ENCODE measurements at places on chromosomes 7 and 10.

DNA sequence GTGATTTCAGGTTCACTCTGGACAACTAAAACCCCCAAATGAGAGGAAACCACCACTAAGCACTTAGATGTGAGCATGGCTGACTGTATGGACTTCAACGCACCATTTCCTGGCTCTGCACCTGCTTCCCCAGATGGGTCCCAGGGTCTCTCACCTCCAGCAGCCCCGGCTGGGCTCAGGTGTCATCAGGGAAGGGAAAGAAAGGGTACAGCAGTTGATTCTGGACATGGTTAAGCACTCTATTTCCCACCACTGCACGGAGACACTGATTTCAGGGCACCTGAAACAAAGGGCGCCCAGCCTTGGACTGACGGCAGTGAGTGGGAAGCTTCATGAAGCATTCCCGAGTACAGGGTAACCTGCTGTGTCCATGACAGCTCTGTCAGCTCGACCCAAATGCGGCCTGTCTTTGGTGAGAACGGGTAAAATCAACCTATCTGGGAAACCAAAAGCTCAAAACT is 19.0 kb downstream of the FAM53B start:
- DNase-seq = no peak

DNA sequence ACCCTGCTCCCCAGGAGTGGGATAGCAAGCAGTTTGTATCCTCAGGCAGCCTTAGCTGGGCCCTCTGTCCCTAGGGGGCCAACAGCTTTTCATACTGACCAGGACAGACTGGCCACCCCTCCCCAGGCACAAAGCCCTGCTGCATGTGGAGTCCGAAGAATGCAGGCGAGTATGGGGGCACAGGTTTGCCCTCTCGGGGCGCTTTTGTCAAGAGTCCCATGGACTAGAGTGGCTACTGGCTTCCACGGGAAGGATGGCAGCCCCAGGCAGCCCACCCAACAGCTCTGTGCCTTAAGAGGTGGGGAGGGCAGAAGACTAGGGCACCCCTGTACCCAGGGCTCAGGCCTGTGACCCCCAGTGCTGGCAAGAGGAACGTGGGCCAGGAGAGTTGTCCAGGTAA is 10.7 kb downstream of the CXCL12 start:
- no peak for DNase-seq

DNA sequence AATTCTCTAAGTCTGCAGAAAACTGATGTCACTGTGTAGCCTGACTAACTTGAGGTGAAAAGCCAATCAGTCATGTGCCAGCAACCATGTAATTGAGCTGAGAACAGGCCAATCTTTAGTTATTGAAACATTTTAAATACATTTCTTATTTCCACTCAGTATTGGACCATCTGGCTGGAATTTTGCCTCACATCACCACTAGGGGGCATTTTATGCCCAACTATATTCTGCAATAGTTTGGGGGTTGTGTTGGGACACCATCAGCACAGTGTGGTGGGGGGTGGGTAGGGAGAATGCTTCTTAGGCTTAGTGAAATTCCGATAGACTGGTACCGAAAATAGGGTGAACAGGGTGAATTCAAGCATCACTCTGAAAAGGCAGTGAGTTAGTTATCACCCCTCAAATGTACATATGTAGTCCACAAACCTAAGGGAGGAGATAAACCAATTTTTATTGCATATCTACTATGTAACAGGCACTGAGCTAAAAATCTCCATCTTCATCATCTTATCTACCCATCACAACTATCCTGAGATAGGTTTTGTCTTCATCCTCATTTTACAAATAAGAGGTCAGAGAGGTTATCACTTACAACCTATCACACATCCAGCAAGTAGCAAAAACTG is 17.8 kb downstream of the NPSR1 start:
- DNase-seq = no peak

- no peak for DNase-seq
Observed at GRCh38 chr7:7959979-7960670, 8.5 kb upstream of the GLCCI1 start.

DNA sequence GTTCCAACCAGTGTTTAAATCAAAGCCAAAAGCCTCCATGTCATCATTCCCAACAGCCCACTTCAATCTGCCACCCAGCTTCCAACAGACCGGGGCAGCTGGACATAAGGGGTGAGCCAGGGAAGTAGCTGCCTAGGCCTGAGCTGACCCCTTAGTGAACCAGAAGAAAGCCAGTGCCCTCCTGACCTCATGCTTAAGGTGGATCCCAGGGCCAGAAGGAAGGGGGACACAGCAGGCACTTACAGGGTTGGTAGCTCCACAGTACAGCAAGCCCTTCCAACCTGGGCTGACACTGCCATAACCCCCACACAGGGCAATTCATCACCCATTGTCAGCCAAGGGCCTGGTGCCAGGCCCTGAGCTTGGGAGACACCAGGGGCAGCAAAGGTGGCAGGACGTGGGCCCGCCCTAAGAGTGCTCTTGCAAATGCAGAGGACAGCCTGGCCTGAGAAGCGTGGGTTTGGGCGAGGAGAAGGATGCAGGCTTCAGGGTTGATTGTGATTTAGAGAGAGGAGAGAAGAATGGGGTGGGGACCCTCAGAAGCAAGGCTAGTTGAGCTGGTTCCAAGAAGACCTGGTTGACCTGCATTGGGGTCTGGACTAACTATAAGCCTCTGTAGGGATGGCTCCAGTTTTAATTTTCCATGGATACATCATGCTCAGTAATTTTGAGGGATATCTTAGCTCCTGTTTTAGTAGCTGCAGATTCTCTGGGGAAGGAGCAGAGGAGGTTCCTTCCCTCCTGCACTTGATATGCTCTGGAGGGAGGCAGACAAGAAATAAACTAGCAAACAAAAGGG is 3.1 kb upstream of the CYP26A1 start:
- no peak for DNase-seq

DNA sequence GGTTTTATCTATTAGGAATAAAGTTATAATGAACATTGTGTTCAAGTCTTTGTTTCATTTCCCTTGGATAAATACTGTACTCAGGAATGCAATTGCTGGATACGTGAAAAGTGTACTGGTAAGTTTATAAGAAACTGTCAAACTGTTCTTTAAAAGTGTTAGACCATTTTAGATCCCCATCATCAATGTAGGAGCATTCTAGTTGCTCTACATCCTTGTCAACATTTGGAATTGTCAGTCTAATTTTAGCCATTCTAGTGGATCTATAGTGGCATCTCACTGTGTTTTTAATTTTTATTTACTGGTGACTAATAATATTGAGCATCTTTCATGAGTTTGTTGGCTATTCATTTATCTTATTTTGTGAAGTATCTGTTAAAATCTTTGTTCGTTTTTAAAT is 354.0 kb upstream of the NRP1 start:
- no peak for DNase-seq

DNA sequence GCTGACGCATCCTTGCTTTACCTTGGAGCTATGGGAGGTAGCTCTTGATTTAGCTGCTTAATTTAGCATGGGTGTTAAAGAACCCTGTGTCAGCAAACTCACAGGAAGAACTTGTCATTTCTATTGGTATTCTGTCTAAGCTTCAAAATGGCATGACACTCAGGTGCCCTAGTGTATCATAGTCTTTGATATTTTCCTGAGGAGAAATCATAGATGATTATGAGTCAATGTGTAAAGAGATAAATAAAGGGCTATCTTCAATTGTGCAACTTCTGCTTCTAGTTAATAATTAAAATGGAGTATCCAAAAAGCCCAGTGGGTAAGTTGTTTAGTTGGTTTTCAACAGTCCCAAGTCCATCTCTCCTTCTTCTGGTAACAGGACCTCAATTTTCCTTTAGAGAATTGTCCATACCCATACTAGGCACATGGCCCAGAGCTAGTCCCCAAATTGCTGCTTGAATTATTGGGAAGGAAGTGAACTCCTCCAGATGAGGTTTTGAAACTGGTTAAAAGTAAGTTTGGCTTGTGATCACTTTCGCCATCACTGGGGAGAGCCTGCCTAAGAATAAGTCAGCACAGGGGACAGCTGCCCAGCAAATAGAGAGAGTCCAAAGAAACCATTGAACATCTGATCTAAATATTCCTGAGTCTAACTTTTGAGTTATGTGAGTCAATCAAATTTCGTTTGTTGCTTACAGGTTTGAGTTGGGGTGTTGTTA is 169.0 kb upstream of the PHYHIPL start:
- no peak for DNase-seq

- no peak for DNase-seq
Observed at GRCh38 chr10:105656856-105657255, 1015.8 kb downstream of the SORCS3 start.

GRCh38 chr7:46565253-46566096 is 644.4 kb upstream of the IGFBP3 start:
- no peak for DNase-seq

DNA sequence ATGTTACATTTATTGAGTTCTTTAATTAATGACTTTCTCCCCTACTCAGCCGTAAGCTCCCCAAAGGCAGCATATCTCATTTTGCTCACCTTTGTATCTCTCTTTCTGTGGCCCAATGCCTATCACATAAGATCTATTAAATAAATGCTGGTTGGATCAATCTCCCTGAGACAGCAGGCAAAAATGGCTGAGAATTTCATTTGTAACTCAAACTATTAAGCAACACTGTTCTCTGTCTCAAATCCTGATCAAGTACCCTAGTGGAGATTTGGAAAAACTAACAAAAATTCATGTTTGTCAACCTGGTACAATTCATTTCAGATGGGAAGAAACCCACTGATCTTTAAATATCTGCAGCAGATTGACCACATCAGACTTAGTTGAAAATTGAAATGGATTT is 127.4 kb downstream of the ZFAND4 start:
- no peak for DNase-seq
